AG09309 (cell line): ENCODE measurements at places on chromosomes 5 and 9.
A peak's percentile ranks its signal among the peaks of the same experiment; 100 is the strongest.

GRCh38 chr9:91802391-91802790 is 147.6 kb downstream of the ROR2 start:
- no peak for DNase-seq

DNA sequence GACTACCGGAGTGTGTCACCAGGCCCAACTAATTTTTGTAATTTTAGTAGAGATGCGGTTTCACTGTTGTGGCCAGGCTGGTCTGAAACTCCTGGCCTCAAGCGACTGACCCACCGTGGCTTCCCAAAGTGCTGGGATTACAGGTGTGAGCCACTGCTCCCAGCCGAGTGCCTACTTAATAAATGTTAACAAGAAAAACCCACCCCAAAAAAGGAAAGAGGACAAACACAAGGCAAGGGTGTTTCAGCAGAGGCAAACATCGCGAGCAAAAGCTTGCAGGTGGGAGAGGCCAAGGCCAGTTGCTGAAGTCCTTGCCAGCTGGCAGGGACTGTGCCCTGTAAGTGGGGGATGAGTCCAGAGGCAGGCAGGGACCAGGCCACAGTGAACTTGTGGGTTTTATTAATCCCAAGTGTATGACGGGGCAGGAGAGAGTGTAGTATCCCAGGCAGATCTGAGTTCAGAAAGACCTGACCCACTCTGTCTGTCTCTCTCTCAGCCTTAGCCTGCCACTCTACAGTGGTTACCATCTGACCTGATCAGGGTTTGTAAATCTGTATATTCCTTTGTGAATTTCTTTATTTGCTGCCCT is 6.4 kb upstream of the FPGS start:
- no peak for DNase-seq

DNA sequence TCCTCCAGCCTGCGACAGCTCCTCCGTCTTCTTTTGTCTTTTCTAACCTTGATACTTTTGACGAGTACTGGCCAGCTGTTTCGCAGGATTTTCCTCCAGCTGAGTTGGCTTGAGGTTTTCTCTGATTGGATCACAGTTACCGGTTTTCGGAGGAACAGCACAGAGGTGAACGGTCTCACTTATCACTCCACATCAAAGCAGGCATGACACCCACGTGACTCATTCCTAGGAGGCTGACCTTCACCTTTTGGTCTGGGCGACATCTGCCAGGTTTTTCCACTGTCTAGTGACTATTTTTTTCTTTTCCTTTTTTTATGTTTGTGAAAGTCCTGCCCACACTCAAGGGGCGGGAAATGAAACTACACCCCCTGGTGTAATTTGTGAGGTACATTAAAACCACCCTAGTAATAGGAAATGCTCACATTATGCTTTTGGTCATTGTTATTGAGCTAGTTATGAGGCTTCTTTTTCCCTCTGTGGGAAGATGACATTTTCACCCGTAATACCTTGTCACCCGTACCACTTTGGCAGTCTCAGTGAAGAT is 319.2 kb downstream of the GADD45G start:
- DNase-seq, result no peak

- no peak for DNase-seq
Observed at GRCh38 chr5:100516285-100516684, 18.9 kb upstream of the FAM174A start.

DNA sequence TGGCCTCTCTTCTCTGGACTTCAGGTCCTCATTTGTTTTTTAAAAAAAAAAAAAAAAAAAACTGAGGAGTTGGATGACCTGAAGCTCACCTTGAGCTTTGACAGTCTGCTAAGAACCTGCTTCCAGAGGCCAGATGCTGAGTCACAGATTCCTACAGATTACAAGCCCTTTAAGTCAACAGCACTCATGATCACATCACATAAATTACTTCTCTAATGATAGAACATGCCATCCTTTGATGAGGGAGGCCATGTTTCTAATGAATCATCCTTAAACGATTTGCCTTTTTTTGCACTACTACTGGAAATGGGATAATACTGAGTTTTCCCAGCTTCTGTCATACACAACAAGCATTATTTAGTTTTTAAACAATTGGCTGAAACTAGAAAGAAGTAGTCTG is 34.2 kb upstream of the MYOT start:
- no peak for DNase-seq

- no peak for DNase-seq
Observed at GRCh38 chr9:95771556-95772246, 103.8 kb upstream of the ERCC6L2 start.

- DNase-seq, result no peak
Observed at GRCh38 chr9:6735422-6735821, 22.4 kb upstream of the KDM4C start.

GRCh38 chr9:87599901-87600610 is 102.4 kb downstream of the DAPK1 start:
- peak; percentile 61 for DNase-seq

GRCh38 chr9:127794001-127794791 is 8.4 kb downstream of the CDK9 start:
- DNase-seq, result no peak

GRCh38 chr5:157449011-157449723 is 10.8 kb upstream of the NIPAL4 start:
- no peak for DNase-seq

DNA sequence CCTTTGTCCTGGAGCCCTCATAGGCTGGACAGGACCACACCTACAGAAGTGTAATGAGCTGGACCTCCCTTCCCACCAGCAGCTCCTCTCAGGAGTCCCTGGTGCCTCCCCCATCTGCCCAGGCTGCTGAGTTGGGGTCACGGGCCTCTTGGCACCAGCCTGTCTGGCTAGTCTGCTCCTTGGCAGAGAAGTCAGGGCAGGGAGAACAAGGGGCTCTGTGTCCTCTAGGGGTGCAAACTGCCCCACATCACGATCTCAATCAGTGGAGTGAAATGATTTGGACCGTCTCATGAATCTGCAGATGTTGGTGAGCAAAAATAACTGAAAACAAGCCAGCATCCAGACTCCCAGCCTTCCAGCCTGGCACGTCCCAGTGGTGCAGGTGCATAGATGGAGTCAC is 14.9 kb upstream of the GFPT2 start:
- DNase-seq, result no peak

DNA sequence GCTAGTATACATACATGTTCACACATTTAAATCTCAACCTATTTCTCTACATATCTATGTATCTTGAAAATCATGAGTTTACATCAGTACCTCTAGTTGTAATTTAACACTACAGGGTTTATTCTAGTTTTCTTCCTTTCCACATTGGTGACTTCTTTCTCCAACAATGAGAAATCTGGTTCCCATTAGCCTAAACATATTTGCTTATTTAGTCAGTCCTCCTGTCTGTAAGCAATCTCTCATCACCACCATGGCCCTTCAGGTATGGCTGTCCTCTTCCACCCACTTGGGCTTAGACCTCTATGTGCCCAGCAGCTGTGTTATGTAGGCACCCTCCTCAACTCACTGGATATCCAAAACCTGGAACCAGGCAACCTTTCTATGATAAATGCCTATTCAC is 8.0 kb upstream of the SPATA31D1 start:
- DNase-seq, result no peak

DNA sequence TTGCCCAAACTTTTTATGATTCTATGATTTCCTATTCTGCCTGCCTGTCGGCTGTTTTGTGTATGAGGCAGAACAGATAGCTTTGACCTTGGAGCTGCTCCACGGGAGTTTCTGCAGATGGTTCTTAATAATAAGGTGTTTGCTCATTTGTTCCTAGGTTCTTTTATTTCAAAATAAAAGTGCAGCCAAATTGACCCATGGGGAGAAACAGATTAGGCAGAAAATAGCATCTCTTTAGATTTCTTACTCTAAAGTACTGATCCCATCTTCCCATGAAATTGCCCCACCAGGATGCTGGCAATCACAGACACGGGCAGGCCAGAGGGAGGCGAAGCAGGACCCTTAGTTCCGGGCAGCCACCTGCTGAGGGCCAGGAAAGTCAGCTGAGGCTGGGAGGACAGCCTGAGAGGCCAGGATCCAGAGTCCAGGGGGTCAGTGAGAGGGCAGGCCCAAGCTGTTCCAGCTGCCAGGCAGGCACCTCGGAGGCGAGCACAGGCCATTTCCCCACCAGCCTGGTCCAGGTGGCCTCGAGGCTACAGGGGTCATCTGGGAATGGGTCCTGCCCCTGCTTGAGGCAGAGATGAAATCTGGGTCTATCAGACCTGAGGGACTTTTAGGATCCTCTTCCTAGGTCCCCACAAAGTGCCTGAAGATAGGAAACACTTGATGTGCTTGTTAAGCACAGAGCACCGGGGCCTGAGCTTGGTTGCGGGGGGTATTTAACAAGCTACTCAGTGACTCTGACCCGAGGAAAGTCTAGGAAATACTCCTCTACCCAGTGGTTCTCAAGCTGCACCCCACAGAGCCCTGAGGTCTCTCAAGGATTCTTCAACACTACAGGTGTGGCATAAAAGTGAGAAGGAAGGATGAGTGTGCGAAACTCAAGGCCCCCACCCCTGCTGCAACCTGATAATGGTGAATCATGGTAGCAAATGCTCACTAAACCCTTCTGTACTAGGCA is 145.4 kb downstream of the CMYA5 start:
- no peak for DNase-seq

GRCh38 chr5:66671305-66671704 is 75.1 kb downstream of the MAST4 start:
- no peak for DNase-seq

- no peak for DNase-seq
Observed at GRCh38 chr5:62306323-62306895, 403 bp downstream of the KIF2A start.

- no peak for DNase-seq
Observed at GRCh38 chr5:142645456-142645855, 40.4 kb downstream of the FGF1 start.

- DNase-seq, result no peak
Observed at GRCh38 chr9:135884328-135885035, 22.9 kb downstream of the CAMSAP1 start.

DNA sequence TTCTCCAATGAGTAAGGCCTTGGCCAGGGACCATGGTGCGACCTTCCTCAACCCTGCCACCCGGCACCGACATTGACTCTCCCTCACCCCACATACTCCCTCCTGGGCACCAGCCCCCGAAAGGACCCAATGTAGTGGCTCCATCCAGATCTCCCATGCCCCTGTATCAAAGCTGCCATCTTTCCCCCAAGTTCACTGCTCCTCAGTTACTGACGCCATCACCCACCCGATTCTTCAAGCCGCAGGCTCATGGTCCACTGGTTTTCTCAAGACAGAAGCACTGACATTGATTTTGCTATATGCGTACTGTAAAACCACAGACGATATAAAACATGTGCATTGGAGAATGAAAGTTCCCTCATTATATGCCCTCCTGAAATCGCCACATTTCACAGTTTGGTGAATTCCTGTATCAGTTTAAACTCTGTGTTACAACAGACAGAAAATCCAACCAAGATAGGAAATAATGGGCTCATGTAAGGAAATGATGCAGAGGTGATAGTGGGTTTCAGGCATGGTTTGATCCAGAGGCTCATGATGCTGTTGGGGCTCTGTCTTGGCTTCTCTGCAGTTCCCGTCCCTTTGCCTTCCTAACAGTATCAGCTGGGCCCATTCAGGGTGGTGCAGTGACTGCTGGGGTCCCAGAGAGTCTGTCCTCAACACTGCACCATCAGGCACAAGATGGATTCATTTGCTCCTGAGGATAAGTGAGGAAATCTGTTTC is 207.3 kb upstream of the IER5L start:
- DNase-seq, result no peak

- no peak for DNase-seq
Observed at GRCh38 chr9:116361547-116361946, 208.0 kb downstream of the PAPPA start.

GRCh38 chr5:68875351-68875750 is 218.5 kb upstream of the SLC30A5 start:
- no peak for DNase-seq

GRCh38 chr5:139955053-139955605 is 88.0 kb downstream of the NRG2 start:
- no peak for DNase-seq

GRCh38 chr5:18102733-18103132 is 468.5 kb downstream of the TAF11L14 start:
- no peak for DNase-seq

GRCh38 chr9:89154651-89155336 is 23.8 kb downstream of the SHC3 start:
- DNase-seq, result peak; percentile 72

GRCh38 chr9:137067860-137068538 is 2.4 kb downstream of the SAPCD2 start:
- no peak for DNase-seq

GRCh38 chr9:32161720-32162119 is 222.7 kb upstream of the ACO1 start:
- no peak for DNase-seq

DNA sequence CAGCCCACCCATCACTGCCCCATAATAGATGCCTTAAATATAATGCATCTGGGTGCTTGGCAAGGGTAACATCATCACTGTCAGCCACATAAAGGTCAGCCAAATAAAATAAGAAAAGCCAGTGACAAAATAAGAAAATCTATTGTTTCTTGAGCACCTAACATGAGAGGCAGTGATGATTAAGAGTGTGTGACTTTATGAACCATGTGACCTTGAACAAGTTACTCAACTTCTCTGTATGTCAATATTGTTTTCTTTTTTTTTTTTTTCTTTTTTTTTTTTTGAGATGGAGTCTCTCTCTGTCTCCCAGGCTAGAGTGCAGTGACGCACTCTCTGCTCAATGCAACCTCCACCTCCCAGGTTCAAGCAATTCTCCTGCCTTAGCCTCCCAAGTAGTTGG is 98.7 kb downstream of the CDK5RAP2 start:
- no peak for DNase-seq

DNA sequence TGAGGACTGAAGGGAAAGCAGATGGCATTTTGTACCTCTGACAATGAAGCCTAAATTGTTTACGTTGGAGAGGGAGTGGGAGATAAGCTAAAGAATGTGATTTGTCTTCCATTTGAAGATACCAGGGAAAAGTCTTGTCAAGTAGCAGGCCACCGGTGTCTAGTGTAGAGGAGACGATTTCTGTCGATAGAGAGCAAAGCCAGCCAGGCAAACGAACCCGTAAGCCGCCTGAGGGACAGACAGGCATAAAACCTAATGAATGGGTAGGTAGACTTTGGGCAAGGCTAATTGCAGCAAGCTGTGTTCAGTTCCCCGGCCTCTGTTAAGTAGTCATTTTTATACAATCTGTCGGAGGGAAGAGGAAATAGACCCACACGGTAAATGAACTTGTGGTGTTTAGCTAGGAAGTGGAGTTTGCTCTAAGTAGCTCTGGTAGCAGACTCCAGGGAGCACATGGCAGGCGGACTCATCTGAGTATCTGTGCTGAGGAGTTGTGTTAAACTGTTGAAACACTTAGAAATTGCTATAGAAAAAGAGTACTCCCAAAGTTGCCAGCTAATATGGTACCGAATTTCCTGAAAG is 28.8 kb downstream of the SMARCA2 start:
- DNase-seq, result no peak

- DNase-seq, result no peak
Observed at GRCh38 chr9:118652258-118652657, 717.0 kb downstream of the BRINP1 start.
